GM04503 (cell line): ENCODE measurements at places on chromosomes 16 and 17.

DNA sequence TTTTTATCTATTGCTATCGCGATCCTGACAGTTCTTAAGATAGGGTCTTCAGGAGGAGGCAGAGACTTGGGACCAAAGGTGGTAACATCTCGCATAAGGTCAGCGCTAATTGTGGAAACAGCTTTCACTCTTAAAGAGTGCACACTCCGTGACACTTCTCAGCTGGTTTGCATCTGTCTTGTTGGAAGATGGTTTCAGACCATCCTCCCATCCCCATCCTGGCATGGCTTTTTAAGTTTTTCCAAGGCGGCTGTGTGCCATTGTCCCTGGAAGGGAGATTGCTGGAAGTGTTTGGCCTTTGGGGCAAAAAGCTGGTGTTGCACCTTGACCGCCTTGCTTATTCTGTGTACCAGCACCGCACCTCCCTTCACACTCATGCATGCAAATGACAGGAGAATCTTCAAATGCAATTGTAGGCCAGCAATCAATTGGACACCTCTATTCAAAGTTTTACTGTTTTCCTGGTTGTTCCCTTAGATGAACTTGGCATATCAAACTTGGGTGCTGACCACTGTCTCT is 1.5 kb downstream of the SOCS7 start:
- no peak for DNase-seq

GRCh38 chr17:4161192-4161966 is 18.4 kb downstream of the CYB5D2 start:
- DNase-seq: peak; percentile 47

DNA sequence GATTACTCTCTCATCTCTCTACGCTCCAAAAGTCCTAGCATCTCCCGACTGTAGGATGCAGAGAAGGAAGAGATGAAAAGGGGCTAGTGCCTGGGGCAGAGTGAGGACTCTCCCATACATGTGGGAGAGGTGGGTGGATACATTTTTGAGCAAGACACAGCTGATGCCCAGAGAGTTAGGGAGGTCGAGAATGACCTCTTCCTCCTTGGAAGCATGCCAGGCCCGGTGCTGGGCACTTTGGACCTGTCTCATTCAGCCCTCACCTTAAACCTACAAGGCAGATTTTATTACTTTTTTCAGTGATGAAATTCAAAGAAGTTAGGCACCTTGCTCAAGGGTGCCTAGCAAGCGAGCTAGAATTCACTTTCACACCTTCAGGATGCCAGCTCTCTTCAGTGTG is 38.2 kb downstream of the WSCD1 start:
- no peak for DNase-seq

DNA sequence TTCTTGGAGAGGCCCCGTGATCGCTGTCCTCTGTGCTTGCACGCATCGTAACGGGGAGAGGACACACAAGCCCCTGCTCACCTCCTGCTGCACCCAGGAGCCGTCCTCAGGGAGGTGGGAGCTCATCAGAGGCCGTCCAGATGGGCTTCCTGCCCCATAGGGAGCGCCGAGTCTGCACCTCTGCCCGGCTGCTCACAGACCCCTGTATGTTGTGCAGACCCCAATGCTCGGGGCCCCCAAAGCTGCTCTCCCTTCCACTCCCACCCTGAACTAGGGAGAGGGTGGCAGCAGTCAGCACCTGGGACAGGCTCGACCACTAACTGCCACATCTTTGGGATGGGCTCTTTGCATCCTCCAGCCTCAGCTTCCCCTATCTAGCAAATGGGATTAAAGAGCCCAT is 4.4 kb upstream of the ZNF469 start:
- no peak for DNase-seq

- DNase-seq: no peak
Measured at GRCh38 chr16:86041807-86042206, 142.8 kb downstream of the IRF8 start.

DNA sequence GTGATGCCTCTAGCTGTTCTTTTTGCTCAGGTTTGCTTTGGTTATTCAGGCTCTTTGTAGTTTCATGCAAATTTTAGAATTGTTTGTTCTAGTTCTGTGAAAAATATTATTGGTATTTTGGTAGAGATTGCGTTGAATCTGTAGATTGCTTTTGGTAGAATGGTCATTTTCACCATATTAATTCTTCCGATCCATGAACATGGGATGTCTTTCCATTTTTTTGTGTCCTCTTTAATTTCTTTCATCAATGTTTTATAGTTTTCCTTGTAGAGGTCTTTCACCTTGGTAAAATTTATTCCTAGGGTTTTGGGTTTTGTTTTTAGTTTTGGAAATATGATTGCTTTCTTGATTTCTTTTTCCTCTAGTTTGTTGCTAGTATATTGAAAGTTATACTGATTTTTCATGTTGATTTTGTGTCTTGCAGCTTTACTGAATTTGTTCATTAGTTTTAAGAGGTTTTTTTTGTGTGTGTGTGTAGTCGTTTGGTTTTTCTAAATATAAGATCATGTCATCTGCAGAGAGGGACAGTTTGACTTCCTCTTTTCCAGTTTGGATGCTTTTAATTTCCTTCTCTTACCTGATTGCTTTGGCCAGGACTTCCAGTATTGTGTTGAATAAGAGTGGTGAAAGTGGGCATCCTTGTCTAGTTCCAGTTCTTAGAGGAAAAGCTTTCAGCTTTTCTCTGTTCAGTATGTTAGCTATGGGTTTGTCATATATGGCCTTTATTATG is 42.4 kb downstream of the NSRP1 start:
- no peak for DNase-seq

- no peak for DNase-seq
Measured at GRCh38 chr17:20074001-20074400, 64.8 kb downstream of the SPECC1 start.

- DNase-seq: no peak
Measured at GRCh38 chr17:57391076-57391825, 134.9 kb downstream of the MSI2 start.

GRCh38 chr16:58459344-58460218 is 40.4 kb upstream of the NDRG4 start:
- DNase-seq: no peak

DNA sequence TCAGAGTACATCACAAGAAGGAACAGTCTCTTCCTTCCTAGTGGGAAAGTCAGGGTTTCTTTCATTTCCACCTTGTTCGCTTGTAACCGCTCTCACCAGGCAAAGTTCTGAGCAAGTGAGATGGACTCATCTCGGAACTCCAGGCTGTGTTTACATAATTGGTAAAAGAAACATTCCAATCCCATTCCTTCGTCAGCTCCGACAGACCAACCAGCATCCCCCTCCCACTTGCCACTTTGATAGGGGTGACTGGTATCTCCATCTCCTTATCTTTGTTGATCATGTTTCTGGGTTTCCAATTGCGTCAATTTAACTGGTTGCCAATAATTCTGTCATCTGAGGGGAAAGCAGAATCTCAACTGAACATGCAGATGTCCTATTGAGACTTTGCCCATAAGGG is 36.8 kb upstream of the LYRM9 start:
- DNase-seq: no peak

- no peak for DNase-seq
Measured at GRCh38 chr16:22161999-22162655, at the start of gene SDR42E2. Gene SDR42E2, plus strand, starts transcription at chr16:22162506. Its CDS starts 3,077 bp downstream, at chr16:22165583.

GRCh38 chr16:90057738-90058173 is 19.4 kb downstream of the PRDM7 start:
- no peak for DNase-seq

DNA sequence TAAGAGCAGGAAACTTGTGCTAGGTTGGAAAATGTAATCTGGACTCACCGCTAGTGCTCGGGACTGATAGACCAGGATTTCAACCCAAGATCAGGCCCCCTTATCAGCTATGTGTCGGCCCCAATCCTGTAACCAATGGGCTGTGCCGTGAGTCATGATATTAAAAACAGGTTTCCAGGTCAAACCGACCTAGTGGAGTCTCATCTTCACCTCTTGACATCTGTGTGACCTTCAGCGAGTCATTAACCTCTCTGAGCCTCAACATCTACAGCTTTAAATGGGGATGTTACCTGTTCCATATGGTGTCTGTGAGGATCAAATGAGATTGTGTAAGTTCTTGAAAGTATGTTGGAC is 512 bp downstream of the PMM2 start:
- DNase-seq: peak; percentile 15

- no peak for DNase-seq
Measured at GRCh38 chr17:56290802-56291118, 137.5 kb downstream of the ANKFN1 start.

GRCh38 chr17:81273698-81274470 is 21.2 kb downstream of the SLC38A10 start:
- no peak for DNase-seq

GRCh38 chr16:66427871-66428681 is 981 bp downstream of the BEAN1 start:
- no peak for DNase-seq

DNA sequence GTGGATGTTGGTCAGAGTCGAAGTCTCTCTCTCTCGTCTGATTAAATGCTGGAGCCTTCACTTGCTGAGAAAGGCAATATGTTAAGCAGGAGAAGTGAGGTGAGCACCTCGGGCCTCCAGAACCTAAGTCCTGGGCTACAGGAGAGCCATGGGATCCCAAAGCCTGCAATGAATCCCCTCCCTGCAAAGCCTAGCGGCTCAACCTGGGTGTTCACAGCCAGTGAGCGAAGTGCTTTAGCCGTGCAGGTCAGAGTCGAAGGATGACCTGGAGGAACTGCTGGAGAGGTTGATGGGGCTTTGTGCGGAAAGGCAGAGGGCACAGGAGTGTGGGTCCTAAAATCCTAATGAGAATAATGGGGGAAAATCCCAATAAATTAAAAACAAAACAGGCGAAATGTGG is 267.8 kb downstream of the ENGASE start:
- DNase-seq: no peak

DNA sequence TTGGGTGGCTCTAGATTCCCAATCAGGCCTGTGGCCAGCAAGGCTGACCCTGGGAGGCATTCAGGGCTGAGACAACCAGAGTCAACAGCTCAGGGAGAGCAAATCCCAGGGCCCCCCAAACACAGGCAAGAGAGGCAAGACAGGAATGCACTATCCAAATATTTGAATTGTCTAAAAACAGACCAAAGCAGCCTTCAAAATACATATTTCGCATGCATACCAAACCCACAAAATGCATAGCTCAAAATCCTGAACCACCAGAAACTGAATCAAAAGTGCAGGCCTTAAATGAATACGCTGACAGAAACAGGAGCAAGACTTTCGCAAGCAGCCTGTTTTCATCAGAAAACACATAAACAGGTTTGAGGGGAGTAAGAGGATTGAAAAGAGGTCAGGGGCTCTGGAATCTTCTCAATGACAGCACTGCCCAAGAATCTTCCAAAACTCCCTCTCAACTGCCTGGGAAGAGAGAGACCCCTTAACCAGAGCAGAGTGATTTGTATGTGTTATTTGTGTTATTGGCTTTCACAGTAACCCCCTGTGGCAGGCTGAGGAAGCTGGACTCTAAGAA is 213.6 kb upstream of the CDH5 start:
- peak; percentile 74 for DNase-seq

DNA sequence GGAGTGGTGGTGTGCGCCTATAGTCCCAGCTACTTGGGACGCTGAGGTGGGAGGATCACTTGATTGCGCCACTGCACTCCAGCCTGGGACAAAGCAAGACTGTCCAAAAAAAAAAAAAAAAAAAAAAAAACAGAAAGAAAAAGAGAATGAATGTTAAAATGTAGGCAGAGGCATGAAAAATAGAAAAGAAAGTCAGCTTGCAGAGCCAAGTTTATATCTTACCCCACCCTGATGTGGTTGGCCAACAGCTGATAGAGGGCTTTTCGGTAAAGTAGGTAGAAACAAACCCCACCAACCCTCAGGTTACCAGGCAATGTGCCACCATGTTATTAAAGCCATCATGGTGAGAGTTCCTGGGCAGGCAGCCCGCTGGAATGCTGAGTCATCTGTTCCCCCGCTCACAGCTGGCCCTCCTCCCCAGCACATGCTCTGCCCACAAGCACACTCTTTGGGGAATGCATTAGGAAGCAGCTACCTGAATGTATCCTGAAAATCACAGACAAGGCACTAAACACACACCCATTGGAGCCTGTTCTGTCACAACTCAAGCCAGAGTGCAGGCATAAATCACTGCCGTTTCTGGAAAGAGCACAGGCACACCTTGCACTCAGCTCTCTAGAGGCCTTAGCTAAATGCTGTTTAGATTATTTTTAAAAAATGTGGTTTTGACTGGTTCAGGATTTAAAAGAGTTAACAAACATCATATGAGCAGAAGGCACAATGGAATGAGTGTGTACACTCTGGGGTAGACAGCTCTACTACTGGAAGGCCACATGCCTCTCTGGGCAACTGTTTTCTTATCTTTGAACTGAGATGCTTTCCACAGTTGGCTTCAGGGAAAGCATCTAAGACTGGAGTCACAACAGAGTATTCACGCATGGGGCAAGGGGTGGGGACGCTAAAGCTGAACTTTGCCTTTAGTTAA is 128.5 kb downstream of the PARN start:
- peak; percentile 83 for DNase-seq

DNA sequence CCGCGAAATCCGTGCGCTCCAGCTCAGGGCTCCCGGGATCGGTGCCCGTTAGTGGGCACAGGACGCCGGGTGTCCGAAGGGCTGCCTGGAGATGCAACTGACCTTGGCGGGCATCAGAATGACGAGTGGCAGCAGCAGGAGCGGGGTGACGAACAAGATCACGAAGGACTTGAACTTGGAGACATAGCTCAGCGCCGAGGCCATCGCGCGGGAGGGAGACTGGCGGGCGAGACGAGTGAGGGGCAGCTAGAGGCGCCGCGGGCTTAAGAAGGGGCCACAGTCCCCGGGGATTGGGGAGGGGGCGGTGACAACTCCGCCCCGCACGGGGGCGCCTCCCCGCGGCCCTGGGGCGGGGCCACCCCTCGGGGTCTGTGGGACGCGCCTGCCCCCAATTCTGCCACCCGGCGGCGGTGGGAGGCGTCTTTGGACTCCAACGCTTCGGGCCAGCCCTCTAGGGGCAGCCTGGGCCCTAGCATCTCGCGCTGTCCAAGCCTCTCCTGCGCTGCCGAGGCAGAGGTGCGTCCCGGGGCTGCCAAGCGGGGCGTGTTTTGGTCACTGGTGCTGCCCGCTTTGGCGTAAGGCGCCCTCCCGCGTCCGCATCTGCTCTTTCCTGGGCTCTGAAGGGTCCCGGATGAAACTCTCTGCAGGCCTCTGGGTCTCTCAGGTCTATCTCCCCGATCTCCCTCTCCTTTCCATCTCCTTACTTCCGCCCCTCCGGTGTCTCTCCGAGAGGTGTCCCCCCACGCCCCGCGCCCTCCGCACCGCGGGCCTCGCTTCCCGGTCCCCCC is at the start of gene SLC13A5:
SLC13A5 (minus strand) TSS at position 240 of the 788 bp plus-strand sequence; CDS start at position 204, 36 bp downstream.
- no peak for DNase-seq

- DNase-seq: no peak
Measured at GRCh38 chr16:6663668-6664067, 669.0 kb upstream of the RBFOX1 start.
